ENCODE measurements at places on chromosomes 12 and 14. TPM values are rescaled to one million over a fixed set of nuclear protein-coding genes. Genes with fewer than 3 reads are reported as not detected.

IRAK3 gene
- total RNA-seq = 4.8 TPM

TMEM179 gene
- total RNA-seq = 0.49 TPM

GRCh38 chr12:54167500-54167896 is 21.3 kb downstream of the SMUG1 start:
- no peak overlapping the region for H3K4me3 ChIP-seq
- DNase-seq = no peak
- peaks cover 14% of the 10 kb centered on the region for H3K4me1 ChIP-seq
- no peaks in the 10 kb centered on the region for H3K36me3 ChIP-seq
- no peak overlapping the region for H3K27ac ChIP-seq
- H3K27me3 ChIP-seq = peaks cover 90% of the 10 kb centered on the region

DNA sequence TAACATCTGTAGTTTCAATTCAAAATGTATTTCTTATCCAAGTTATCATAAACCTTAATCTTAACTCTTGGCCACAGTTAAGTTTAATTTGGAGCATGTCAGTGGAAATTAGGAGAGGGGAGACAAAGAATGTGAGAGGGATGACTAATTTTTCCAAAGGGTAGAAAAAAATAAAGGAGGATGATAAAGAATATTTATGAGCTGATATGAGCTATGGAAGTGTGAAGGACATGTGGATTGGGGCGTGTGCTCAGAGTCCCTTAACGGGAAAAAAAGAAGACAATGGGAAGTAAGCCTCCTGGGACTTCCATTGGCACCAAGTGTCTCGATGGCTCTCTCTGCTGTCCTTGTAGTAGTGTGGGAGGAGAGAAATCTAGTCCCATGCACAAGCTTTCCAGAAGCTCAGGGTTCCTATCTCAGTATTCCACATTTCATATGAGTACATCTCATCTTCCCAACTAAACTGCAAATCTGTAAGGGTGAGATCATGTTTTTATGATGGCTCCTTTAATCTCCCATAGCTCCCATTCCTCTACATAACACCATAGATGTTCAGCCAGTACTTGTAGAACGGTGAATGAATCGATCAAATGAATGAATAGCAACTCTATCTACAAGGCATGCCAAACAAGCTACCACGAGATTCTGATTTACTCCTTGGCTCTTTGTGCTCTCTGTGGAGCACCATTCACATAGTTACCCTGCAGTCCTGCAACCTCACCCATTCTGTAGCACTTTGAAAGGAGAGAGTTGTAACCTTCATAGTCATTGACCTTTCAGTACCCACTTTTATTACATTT is 27.4 kb downstream of the BCL2L14 start:
- H3K4me3 ChIP-seq = no peak overlapping the region
- DNase-seq = no peak
- no peaks in the 10 kb centered on the region for H3K27me3 ChIP-seq
- H3K27ac ChIP-seq = no peak overlapping the region
- H3K36me3 ChIP-seq = no peaks in the 10 kb centered on the region

DNA sequence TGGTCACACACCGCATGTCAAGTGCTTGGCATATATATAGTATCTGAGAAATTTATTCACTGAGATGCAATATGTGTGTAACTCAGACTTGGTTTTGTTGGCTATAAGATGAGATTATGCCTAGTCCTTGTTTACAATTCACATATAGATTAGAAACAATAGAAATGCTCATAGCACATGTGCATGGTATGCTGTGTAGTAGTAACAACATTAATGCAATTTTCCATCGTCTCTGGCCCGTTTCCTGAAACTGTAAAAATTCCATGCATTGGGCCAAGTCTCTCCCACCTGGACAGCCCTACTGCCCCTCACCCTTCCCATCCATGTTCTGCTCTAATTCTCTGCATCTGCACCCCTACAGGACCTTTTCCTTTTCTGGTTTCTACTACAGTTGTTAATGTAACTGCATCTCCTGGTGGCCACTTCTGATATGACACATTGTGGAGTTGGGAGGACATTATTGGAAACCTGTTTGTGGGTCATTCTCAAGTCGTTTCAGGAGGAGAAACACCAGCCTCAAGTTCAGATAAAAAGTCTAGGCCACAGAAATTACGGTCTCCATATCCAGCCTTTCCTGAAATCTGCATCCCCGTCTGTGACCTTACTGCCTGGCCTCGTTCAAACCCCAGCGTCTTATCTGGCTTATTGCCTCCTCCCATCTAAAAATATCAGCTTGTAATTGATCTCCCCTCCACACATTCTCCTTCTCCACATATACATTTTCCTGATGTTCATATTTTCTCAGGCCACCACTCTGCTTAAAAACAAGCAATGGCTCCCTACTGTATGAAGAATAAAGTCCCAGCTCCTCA is 37.5 kb downstream of the EMP1 start:
- peaks cover 4% of the 10 kb centered on the region for H3K4me1 ChIP-seq
- DNase-seq = no peak
- no peak overlapping the region for H3K4me3 ChIP-seq
- H3K27me3 ChIP-seq = peaks cover 6% of the 10 kb centered on the region
- no peaks in the 10 kb centered on the region for H3K36me3 ChIP-seq
- no peak overlapping the region for H3K27ac ChIP-seq

- no peak overlapping the region for H3K4me3 ChIP-seq
- no peaks in the 10 kb centered on the region for H3K27me3 ChIP-seq
- H3K27ac ChIP-seq = no peak overlapping the region
- no peak for DNase-seq
Observed at GRCh38 chr12:133135747-133136146, 5.3 kb downstream of the ZNF10 start.

DNA sequence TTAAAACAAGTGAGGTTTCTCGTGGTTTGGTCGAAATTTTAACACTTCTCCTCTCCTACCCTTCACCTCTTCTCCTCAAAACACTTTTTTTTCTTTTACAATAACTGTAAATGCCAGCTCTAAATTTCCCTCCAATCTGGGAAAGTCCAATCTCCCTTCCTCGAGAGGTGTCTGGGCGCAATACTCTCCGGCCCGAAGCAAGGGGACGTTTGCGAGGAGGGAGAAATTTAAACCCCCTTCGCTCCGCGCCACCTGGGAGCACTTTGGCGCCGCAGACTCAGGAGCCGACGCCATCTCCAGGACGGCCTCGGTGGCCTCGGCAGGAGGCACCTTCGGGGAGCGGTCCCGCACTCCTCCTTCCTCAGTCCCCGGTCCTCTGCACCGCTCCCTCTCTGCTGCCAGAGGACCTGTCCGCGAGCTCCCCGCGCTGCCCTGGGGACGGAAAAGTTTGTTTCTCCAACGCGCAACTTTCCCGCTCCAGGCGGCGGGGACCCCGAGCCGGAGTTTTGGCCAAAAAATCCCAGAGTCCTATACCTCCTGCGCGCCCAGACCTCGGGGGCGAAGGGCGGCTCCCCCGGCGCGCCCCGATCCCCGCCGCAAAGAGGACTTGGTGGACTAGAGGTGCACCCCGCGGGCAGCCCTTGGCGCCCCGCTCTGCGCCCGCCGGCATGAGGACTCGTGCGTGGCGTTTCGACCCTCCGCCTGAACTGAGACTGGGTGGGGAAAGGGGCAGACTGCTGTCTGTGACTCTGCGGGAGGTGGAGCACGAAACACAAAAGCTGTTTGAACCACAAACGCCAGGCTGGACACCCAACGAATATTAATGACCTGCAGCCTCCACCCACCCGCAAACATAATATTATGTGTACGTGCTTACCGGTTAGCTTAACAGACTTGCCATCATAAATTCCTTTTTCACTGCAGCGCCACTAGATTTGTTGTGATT is 95.2 kb upstream of the HMGA2 start:
- H3K36me3 ChIP-seq = no peaks in the 10 kb centered on the region
- no peak for DNase-seq
- H3K4me1 ChIP-seq = peaks cover 10% of the 10 kb centered on the region
- peak overlapping the region; percentile 38 for H3K4me3 ChIP-seq
- peaks cover 98% of the 10 kb centered on the region for H3K27me3 ChIP-seq
- no peak overlapping the region for H3K27ac ChIP-seq

GRCh38 chr14:99248761-99249171 is 23.2 kb downstream of the BCL11B start:
- no peaks in the 10 kb centered on the region for H3K36me3 ChIP-seq
- DNase-seq = no peak
- H3K27ac ChIP-seq = no peak overlapping the region
- H3K27me3 ChIP-seq = peaks cover 100% of the 10 kb centered on the region
- H3K4me1 ChIP-seq = peaks cover 16% of the 10 kb centered on the region
- H3K4me3 ChIP-seq = no peak overlapping the region

DNA sequence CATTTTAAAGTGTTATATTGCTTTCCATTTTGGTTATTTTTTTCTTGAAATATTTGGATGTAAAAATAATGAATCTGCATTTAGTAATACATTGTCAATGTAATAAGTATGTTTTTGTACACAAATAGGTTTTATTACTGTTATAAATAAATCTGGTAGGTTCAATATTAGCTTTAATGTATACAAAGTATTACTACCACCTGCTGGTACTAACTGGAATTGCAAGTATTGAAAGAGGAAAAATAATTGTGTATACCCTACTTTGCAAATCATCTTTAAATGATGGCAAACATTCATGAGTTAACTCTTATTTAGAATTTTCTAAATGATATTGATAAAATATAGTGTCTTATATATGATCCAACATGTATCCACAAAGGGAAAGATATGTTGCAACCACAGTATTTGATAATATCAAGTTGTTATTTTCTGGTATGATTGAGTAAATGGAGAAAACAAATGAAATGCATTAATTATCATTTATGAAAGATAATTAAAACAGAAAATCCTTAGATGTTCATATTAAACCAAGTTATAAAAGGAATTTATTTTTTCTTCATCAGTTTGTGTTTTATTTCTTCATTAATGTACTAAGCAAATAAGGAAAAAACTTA is 3.2 kb downstream of the OR4K2 start:
- no peak overlapping the region for H3K27ac ChIP-seq
- no peaks in the 10 kb centered on the region for H3K27me3 ChIP-seq
- no peaks in the 10 kb centered on the region for H3K36me3 ChIP-seq

DNA sequence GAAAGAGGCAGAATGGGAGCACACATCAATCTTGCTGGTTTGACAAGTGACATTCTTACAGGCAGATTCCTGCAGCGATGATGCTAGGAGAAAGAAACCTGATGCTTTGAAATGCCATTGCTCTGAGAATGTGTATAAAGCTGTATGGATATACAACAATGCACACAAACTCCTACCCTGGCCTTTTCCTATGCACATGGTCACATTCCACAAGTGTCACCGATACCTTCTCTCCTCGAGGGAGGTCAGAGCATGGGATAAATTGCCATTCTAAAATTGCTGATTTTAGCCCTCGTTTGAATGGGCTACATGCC is 11.9 kb downstream of the FGF6 start:
- H3K36me3 ChIP-seq = no peaks in the 10 kb centered on the region
- no peak overlapping the region for H3K27ac ChIP-seq
- no peak for DNase-seq
- H3K4me1 ChIP-seq = peaks cover 15% of the 10 kb centered on the region

Data from left ventricle myocardium inferior (tissue), 1 donor.